ENCODE measurements at places on chromosomes 7 and 10. TPM values are rescaled to one million over a fixed set of nuclear protein-coding genes. Genes with fewer than 3 reads are reported as not detected.

The BHLHA15 gene
- not detected for total RNA-seq

The FAM24B gene
- not detected for total RNA-seq

The ADAP1 gene
- 5.2 TPM for total RNA-seq

The SFMBT2 gene
- 8.8 TPM for total RNA-seq

The PNLIP gene
- total RNA-seq, result not detected

The HSPA12A gene
- 7.4 TPM for total RNA-seq

The CYP3A5 gene
- total RNA-seq, result not detected

DNA sequence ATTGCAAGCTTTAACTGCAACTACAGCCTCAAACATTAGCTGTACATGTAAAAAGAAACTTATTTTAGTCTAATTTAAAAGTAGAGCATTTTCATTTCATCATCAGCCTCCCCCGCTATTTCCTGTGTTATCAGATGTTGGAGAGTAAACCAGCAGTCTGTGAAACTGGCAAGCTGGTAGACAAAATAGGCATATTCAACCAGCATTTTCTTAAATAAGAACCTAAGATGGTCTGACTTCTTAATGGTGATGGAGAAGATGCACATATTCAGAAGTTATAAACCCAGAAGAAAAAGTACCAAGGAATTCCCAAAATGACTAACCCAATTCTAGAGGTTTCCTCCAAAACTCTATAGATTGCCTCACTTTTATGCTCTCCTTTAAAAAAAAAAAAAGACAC is 24.9 kb downstream of the PIK3AP1 start:
- no peaks in the 10 kb centered on the region for H3K27me3 ChIP-seq
- no peaks in the 10 kb centered on the region for H3K36me3 ChIP-seq
- H3K27ac ChIP-seq, result no peak overlapping the region
- H3K4me3 ChIP-seq, result no peak overlapping the region
- H3K4me1 ChIP-seq, result no peaks in the 10 kb centered on the region
- DNase-seq, result no peak

GRCh38 chr10:131274883-131275282 is 36.6 kb downstream of the TCERG1L start:
- H3K27me3 ChIP-seq, result no peaks in the 10 kb centered on the region
- no peaks in the 10 kb centered on the region for H3K36me3 ChIP-seq
- H3K27ac ChIP-seq, result no peak overlapping the region
- no peak overlapping the region for H3K4me3 ChIP-seq
- no peak for DNase-seq
- no peaks in the 10 kb centered on the region for H3K4me1 ChIP-seq

DNA sequence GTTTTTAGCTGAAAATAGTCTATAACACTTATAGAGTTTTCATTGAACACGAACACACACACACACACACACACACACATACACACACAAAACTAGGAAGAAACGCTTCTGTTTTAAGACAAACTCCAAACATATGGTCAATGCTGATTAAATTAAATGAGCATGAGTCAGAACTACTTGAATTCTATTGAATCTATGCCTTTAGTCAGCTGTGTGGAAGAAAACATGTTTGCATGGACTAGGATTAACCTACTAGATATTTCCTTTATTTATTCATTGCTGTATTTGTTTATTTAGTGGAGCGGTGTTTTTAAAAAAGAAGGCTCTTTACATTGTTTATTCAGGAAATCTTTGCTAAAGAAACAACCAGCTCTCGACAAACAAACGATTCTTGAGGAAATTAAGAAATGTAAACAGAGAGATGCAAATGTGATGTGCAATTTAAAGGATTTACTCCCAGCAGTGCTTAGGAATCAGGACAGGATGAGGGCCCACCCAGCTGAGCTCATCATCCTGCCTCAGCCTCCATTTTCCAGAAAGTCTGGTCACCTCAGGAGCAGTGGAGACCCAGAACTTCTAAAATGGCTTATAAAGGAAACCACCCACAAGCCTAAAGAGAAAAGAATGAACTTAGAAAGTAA is 83.2 kb downstream of the PDE1C start:
- no peaks in the 10 kb centered on the region for H3K27me3 ChIP-seq
- H3K36me3 ChIP-seq, result no peaks in the 10 kb centered on the region
- H3K4me1 ChIP-seq, result no peaks in the 10 kb centered on the region
- H3K4me3 ChIP-seq, result no peak overlapping the region
- DNase-seq, result no peak

DNA sequence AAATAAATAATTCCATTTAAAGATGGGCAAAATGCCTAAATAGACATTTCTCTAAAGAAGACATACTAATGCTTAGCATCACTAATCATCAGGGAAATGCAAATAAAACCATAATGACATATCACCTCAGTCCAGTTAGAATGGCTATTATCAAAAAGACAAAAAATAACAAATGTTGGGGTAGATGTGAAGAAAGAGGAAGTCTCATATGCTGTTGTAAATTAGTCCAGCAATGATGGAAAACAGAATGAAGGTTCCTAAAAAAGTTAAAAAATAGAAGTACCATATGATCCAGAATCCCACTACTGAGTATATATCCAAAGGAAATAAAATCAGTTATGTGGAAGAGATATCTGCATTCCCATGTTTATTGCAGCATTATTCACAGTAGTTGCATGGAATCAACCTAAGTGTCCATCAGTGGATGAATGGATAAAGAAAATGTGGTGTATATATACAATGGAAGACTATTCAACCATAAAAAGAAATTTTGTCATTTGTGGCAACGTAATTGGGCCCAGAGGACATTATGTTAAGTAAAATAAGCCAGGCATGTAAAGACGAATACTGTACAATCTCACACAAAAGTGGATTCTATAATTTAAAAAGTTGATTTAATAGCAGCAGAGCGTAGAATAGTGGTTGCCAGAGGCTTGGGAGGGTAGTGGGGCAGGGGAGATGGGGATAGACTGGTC is 52.0 kb downstream of the TCAF1 start:
- peaks cover 9% of the 10 kb centered on the region for H3K36me3 ChIP-seq
- H3K4me1 ChIP-seq, result no peaks in the 10 kb centered on the region
- H3K27ac ChIP-seq, result no peak overlapping the region
- H3K27me3 ChIP-seq, result no peaks in the 10 kb centered on the region

- H3K27ac ChIP-seq, result no peak overlapping the region
- no peaks in the 10 kb centered on the region for H3K27me3 ChIP-seq
- H3K4me3 ChIP-seq, result no peak overlapping the region
- peaks cover 20% of the 10 kb centered on the region for H3K4me1 ChIP-seq
- DNase-seq, result no peak
- no peaks in the 10 kb centered on the region for H3K36me3 ChIP-seq
Observed at GRCh38 chr10:4013651-4014121, 228.7 kb upstream of the KLF6 start.

DNA sequence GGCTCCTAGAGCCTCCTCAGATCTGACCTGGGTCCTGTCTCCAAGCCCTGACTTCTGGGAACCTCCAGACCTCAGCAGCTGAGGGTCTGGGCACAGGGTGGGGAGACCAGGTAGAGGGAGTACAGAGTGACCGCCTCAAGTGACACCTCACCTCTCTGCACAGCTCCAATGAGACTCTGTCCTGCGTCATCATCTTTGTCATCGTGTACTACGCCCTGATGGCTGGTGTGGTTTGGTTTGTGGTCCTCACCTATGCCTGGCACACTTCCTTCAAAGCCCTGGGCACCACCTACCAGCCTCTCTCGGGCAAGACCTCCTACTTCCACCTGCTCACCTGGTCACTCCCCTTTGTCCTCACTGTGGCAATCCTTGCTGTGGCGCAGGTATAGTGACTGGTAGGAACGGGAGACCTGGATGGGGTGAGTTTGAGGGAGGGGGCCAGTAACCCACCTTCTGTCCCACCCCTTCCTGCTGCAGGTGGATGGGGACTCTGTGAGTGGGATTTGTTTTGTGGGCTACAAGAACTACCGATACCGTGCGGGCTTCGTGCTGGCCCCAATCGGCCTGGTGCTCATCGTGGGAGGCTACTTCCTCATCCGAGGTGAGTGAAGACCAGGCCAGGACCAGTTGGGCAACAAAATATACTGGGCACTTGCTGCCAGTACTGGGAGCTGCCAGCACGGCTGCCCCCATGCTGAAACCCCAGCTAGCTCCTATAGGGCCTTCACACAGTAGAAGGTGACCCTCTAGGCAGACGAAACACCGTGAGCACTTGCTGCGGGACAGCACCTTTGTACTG is 17.8 kb downstream of the SMO start:
- H3K4me1 ChIP-seq, result peaks cover 10% of the 10 kb centered on the region
- H3K36me3 ChIP-seq, result peaks cover 14% of the 10 kb centered on the region
- no peak overlapping the region for H3K27ac ChIP-seq
- H3K27me3 ChIP-seq, result no peaks in the 10 kb centered on the region
- no peak overlapping the region for H3K4me3 ChIP-seq
- DNase-seq, result no peak

DNA sequence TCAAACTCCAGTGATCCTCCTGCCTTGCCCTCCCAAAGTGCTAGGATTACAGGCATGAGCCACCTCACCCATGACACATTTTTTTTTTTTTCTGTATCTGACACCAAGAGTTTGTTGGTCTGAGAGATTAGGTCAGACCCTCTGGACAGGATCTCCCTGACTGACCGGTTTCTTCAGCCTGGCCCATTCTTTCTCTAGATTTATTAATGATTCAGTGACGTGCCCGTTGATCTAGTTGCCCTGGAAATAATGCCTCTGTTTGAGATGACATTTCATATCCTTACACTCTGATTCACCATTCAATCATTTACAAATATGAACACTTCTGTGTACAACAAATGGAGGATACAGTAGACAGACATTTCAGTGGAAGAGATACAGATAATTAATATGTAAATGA is 1.4 kb upstream of the ZNF212 start:
- no peak overlapping the region for H3K27ac ChIP-seq
- H3K4me3 ChIP-seq, result peak overlapping the region; percentile 58
- peaks cover 34% of the 10 kb centered on the region for H3K27me3 ChIP-seq
- H3K36me3 ChIP-seq, result peaks cover 8% of the 10 kb centered on the region
- peaks cover 11% of the 10 kb centered on the region for H3K4me1 ChIP-seq
